ENCODE measurements at places on chromosomes 5 and 9.

GRCh38 chr9:121206516-121207370 lies 5.1 kb upstream of the RAB14 start:
- DNase-seq: no peak

GRCh38 chr5:67431191-67431590 lies 234.6 kb upstream of the CD180 start:
- DNase-seq: no peak

- DNase-seq: no peak
These were observed 75.6 kb upstream of the ZSWIM6 start for GRCh38 chr5:61256474-61256873.

- DNase-seq: no peak
These were observed 323.4 kb downstream of the CSNK1G3 start for GRCh38 chr5:123835421-123835820.

GRCh38 chr5:156095709-156096241 lies 231.2 kb upstream of the SGCD start:
- DNase-seq: no peak

- DNase-seq: no peak
These were observed 4.0 kb upstream of the CCL28 start for GRCh38 chr5:43415935-43416802.

DNA sequence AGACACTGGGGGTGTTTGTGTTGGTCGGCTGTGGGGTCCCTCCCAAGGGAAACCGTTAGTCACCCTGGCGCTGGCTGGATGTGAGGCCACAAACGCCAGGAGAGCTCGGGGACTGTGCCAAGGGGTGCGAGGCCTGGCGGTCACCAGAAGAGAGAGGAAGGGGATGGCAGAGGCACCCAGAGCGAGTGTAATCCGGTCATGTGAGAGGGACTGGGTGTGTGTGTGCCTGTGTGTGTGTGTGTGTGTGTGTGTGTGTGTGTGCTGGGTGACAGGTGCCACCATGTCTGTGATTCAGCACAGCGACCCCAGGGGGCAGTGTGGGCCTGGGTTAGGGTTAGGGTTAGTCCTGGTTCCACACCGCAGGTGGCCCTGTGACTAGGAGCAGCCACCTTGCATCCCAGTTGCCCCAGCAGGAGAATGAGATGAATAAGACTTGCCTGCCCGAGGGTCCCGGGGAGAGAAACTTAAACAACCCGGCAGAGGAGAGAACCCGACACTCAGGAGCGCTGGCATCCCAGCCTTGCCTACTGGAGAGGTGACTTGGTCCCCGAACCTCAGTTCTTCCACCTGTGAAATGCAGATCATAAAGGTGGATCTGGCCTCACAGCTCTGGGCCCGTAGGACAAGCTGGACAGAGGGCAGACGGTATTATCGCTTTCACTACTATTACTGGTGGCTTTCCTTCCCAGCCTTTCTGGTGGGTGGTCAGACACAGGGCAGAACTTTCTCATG lies 1.4 kb upstream of the ADAMTSL2 start:
- peak; percentile 77 for DNase-seq

GRCh38 chr9:16126042-16126441 lies 573.2 kb downstream of the CCDC171 start:
- DNase-seq: no peak

DNA sequence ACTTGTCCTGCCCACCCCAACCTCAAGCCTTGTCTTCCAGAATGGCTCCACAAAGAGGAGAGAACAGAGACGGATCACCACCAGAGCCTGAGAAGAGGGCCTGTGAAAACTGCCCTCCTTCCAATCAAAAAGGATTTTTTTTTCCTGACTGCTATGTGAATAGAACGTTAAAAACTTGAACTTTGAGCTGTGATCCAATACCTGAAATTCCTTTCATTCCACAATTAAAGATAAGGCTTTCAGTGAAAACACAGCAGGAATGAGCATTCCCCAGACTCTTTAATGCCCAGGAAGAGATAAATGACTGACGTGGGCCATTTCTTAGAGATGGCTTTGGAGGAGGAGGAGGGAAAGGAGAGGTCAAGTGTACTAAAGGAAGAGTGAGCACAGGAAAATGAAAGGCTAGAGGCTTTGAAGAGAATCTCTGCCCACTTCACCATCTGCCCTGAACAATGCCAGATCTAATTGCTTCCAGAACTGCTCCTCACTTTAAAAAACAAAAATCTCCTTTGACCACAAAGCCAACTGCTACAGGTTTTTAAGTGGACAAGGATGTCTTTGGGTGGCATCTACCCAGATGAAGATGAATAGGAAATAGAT lies 177.9 kb upstream of the MAP3K1 start:
- no peak for DNase-seq

GRCh38 chr9:36855448-36856315 lies 178.4 kb downstream of the PAX5 start:
- DNase-seq: peak; percentile 22

- DNase-seq: no peak
These were observed 75.5 kb downstream of the LMX1B start for GRCh38 chr9:126689027-126689825.

DNA sequence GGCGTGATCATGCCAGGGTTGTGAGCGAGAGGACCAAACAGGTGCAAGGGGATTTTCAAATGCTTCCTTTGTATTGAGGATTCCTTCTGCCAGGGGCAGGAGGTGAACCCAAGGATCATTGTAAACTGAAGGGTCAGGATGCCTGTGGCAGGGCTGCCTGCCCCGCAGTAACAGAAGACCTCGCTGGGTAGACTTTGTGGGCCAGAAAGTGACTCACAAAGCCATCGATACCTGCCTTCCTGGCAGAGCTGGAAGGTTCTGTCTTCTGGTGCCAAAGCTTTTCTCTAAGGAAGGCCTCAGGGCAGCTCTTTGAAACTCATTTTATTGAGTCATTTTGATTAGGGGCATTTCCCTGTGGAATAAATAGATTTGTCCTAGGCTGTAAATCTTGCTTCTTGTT lies 223.4 kb downstream of the ICE1 start:
- no peak for DNase-seq

GRCh38 chr5:134258896-134259295 lies 33.0 kb upstream of the PPP2CA start:
- no peak for DNase-seq

- no peak for DNase-seq
These were observed 2300.3 kb upstream of the C9orf72 start for GRCh38 chr9:29873579-29873978.

- DNase-seq: no peak
These were observed 12.9 kb downstream of the FLT4 start for GRCh38 chr5:180636403-180637075.

DNA sequence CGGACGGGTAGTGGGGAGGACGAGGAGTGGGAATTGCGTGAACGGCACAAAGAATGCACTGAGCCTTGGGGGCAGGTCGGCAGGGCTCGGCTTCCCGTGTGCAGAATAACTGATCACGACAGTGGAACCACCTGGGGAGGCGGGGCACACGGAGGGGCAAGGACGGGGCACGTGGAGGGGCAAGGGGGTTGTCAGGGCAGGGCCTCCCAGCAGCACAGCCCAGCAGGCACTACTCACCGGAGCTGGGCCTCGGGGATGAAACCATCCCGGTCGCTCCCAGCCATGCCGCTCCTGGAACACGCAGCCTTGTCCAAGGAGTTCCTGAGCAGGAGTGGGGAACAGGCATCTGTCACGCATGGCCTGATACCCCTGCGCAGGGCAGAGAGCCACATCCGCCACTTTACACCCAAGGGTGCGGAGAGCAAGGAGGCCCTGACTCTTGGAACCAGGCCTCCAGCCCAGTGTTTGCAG lies 33.4 kb downstream of the SARDH start:
- DNase-seq: no peak

- no peak for DNase-seq
These were observed 215.8 kb downstream of the HSPA4 start for GRCh38 chr5:133267601-133268000.

DNA sequence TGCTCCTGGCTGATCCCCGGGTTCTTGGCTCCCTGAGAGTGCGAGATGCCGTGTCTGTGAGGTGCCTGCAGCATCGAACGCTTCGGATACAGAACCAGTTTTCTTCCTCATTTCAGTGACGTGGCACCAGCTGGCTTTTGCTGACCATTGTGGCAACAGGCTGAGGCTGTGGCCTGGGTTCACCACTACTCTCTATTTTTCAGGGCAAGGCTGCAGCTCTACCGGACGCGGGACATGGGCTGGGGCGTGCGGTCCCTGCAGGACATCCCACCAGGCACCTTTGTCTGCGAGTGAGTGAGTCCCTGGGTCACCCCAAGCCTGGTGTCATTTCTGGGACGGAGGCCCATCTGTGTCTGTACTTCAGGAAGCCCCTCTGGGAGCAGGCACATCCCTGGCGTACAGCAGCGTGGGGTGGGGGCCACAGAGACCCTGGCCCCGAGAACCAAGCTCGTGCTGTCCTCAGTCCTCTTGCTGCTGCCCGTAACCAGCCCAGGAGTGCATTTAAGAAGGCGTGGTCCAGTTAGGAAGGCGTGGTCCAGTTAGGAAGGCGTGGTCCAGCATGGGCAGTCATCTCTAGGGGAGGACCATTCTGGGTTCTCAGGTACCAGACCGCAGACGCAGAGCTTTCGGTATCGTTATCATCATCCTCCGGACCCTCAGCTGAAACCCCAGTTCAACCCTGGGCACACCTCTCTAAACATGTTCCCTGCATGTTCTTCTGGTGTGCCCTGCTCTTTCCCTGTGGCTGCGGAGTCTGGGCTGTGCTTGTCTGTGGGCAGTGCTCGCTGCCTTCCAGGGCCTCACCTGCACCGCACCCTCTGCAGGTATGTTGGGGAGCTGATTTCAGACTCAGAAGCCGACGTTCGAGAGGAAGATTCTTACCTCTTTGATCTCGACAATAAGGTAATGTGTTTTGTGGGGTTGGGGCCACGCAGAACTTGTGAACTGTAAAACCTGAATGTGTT lies 60.1 kb upstream of the CACNA1B start:
- no peak for DNase-seq

- DNase-seq: no peak
These were observed 579.7 kb upstream of the ZNF608 start for GRCh38 chr5:125326150-125326510.

DNA sequence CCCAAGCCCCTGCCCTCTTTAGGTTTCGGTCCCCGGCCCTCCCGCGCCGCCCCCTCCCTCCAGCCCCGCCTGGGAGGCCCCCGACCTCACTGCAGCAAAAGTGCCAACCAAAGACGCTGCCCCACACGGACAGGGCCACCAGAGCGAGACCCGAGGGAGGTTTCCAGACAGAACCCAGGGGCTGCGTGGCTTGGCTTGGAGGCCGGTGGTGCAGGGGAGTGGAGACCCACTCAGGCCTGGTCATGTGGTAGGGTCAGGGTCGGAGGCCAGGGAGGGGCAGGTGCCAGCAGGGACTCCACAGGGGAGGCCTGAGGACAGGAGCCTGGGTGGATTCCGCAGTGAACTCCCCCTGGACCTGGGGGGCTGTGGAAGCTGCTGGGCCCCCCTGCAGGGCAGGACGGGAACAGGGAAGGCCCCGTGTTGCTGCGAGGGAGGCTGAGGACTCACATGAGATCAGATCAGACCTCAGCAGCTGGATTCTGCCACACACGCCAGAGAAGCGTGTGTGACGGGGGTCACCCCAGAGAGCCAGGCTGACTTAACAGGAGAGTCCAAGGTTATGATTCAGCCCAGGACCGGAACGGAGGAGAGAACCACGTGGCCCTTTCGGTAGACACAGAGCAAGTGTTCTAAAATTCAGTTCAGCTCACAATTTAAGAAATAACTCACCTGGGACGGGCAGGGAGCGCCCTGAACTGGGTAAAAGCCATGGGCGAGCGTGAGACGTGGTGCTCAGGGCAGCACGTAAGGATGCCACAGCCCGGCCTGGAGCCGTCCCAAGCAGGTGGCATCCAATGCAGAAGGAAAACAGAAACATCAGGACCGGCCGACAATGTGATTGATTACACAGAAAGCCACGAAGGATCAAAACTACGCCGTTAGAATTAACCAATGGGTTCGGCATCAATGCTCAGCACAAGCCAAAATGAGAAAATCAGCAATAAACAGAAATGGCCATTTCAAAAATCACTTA lies 38.9 kb downstream of the EXD3 start:
- DNase-seq: no peak

GRCh38 chr5:126805063-126805462 lies 28.1 kb downstream of the LMNB1 start:
- no peak for DNase-seq

GRCh38 chr5:147643142-147643541 lies 133.3 kb upstream of the DPYSL3 start:
- DNase-seq: no peak

- no peak for DNase-seq
These were observed 4.1 kb upstream of the WWC1 start for GRCh38 chr5:168287362-168287761.

DNA sequence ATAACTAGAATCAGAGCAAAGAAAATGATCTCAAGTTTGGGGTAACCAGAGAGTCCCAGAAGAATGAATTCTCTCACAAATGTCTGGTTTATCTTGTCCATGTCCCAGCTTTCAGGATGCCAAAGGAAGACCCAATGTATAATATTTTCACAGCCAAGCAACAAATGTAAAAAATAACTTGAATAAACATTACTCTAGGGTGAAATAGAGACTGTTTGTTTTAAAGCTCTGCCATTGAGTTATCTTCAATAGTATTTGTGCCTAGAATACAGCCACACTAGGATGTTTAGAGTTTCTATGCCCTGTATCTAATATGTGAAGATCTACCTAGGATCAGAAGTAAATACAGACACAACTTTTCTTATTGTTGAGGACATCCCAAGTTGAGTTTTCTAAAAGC lies at the start of gene OR13C4:
Gene OR13C4 (minus strand): TSS at position 101 of the 400 bp plus-strand sequence. CDS start 0 bp downstream, at position 101.
- no peak for DNase-seq

DNA sequence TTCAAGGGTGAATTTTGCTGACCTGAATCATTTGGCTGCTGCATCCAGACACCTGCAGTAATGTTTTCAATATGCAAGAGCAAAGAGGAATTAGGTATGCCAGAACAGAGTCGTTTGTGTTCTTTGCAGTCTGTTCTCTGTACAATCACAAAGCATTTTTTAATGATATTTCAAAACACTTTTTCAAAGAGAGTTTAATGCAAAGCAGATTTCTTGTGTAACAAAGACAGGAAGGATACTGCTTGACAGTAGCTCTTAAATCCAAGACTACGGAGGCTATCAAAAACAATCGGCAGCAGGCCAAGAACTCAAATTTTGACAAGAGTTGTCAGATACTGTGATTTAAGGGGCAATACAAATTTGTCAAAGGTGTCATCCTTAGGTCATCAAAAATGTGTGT lies 341.9 kb downstream of the GADD45G start:
- no peak for DNase-seq

DNA sequence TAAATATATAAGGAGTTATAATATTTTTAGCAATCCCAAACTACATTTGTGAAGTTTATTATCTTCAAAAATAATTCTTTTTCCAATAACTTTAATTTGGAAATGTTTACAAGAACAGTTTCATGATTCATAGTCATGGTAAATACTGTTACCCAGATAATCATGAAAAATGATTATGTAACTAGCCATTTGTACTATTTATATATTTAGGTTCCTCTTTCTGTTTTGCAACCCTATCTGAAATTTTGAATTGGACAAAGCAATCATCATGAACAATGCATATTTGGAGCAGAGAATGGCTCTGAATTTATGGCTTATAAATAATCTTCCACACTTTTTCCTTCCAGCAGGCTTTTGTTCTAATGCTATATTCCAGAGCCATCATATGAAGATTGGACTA lies 499.7 kb downstream of the SLCO4C1 start:
- no peak for DNase-seq

GRCh38 chr9:116646661-116647514 lies 40.2 kb upstream of the TRIM32 start:
- DNase-seq: no peak
